ENCODE measurements at places on chromosomes 12 and 14.
A peak's percentile ranks its signal among the peaks of the same experiment; 100 is the strongest.

DNA sequence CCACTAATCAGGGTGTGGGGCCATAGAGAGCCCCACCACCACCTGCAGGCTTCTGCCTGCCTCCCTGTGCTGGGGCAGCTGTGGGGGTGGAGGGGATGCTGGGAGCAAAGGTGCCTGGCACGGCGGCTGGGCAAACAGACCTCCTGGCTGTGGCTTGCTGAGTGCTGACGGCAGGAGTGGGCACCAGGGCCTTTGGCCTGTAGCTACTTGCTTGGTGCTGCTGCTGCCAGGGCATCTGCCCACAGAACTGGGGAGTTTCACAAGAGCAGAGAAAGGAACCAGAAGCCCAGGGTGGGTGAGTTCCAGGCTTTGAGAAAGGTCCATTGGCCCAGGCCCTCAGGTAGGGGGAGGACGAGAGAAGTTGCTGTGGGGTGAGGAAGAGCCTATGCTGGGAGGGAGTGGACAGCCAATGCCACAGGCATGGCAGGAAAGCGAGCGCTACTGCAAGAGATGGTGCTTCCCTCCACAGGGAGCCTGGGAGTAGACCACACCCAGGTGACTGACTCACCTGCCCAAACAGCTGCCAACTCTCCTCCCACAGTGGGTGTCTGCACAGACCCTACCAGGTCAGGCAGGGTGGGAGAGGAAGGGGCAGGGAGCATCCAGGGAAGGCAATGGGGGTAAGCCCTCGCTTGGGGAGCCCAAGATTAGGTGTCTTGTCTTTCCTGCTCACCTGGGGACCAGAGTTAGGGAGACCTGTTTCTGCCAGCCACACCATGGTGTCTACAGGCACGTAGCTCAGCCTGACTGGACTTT, 39.0 kb upstream of the HDAC7 start:
- DNase-seq: no peak

DNA sequence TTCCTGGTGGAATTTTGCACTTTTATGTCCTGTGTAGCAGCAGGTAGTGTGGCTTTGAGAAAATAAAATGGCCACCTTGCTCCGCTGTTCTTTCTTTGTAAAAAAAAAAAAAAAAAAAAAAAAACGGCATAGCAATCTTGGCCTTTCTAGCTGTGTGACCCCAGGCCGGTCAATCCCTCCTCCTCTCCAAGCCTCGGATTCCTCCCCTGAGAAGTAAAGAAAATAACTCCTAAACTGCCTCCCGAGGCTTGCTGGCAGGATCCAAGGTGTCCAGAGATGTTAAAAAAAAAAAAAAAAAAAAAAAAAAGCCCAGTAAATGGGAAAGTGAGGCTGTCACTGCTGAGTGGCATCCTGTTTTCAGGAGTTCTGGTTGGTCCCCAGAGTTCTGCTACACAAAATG, 23.9 kb upstream of the MAP1LC3B2 start:
- DNase-seq: no peak

- DNase-seq: no peak
Observed at GRCh38 chr12:120103371-120103770, 13.2 kb downstream of the RAB35 start.

GRCh38 chr12:131133994-131134393, 180.3 kb downstream of the ADGRD1 start:
- DNase-seq: no peak

GRCh38 chr14:49480053-49480760, 106.0 kb downstream of the RPS29 start:
- DNase-seq: no peak

DNA sequence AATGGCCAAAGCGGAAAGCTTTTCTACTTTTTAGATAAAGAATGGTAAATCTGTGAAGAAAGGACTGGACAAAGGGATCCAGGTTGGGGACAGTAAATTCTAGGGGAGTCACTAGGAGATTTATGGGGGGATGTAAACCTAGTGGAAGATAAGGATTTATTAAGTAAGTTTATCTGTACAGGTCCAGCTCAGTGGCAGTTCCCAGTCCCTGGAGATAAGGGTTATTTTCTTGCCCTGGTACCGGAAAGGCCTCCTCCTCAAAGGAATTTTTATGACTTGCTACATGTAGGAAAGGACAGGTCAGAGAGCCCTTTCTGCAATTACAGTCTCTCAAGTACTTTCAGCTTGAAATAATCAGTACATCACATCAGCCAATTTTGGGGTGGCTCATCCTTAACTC, 72.6 kb upstream of the BICD1 start:
- no peak for DNase-seq

GRCh38 chr12:53870117-53870516, 68.5 kb upstream of the HOXC13 start:
- DNase-seq: no peak

- DNase-seq: no peak
Observed at GRCh38 chr12:10701131-10701681, 21.9 kb downstream of the YBX3 start.

DNA sequence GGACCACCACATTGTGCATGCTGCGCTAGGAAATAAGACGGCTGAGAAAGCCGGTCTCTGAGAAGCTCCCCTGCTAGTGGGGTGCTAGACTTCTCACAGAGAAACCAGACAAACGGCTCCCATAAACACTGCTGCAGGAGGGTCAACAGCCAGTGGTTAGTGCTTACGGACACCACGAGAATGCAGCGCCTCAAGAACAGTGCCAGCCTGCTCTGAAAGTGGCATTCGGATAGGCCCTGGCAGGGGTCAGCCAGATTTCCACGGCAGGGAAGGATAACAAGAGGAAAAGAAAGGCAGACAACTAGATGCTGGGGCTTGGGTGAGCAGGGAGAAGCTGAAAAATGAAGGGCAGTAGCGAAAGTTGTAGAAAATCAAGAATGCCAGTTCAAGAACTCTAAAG, 26.4 kb downstream of the PPTC7 start:
- no peak for DNase-seq

GRCh38 chr14:51277753-51278415, 37.8 kb downstream of the TMX1 start:
- no peak for DNase-seq

- no peak for DNase-seq
Observed at GRCh38 chr14:51501746-51502145, 150.0 kb upstream of the FRMD6 start.

- no peak for DNase-seq
Observed at GRCh38 chr12:120688527-120689071, 1.6 kb downstream of the MLEC start.

DNA sequence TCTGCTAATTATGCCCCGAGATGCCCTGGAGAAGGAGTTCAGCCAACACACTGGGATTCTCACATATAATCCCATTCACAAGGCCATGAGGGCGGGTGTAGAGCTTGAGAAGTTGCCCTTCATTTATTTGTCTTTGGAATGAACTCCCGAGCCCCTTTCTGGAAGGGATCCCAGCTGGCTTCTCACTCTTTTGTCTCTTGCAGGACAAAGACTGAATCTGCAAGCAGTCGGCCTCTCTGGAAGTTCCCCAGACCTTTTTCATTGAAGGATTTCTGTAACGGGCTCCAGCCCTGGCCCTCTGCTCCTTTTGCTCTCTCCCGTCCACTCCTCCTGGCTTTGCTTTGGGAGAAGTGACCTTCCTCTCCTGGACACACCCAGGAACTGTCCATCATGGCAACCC, 163.3 kb upstream of the SFSWAP start:
- no peak for DNase-seq

GRCh38 chr14:91858536-91859275, 8.6 kb downstream of the TC2N start:
- no peak for DNase-seq

- no peak for DNase-seq
Observed at GRCh38 chr12:86666316-86666715, 410.1 kb upstream of the MGAT4C start.

DNA sequence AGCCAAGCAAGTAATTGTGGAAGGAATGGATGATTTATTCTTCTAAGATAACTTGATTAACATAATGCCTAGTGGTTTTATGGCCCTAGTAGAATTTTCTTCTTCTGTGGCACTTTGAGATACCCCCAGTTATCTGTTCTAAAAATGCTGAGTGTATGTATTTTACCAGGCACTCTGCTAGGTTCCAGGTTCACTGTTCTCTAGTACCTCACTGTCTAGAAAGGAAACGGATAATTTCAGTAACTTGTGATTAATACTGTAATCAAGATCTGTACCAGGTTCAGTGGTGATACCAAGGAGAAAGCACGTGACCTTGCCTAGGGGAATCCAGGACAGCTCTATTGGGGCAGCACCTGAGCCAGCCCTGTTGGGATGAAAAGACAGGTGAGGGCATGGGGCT, 8.0 kb downstream of the ANO6 start:
- no peak for DNase-seq

GRCh38 chr12:111274777-111275176, 94.1 kb downstream of the PHETA1 start:
- DNase-seq: no peak

DNA sequence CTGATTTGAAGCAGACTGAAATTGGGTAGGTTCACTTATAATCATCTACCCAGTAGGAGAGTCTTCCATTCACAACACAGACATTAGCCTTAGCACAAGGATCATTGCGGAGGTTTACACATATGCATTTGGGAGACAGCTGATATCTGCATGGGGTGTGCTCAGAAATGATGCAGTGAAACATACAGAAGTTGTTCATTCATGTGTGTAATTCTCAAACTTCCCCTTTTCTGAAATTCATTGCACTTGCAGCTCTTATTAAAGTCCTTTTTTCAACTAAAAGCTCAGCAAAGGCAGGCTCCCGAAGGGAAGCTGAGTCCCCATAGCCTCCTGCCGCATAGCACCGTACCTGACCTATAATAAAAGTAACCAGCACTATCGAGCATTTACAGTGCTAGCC, 218.3 kb upstream of the CRY1 start:
- no peak for DNase-seq

DNA sequence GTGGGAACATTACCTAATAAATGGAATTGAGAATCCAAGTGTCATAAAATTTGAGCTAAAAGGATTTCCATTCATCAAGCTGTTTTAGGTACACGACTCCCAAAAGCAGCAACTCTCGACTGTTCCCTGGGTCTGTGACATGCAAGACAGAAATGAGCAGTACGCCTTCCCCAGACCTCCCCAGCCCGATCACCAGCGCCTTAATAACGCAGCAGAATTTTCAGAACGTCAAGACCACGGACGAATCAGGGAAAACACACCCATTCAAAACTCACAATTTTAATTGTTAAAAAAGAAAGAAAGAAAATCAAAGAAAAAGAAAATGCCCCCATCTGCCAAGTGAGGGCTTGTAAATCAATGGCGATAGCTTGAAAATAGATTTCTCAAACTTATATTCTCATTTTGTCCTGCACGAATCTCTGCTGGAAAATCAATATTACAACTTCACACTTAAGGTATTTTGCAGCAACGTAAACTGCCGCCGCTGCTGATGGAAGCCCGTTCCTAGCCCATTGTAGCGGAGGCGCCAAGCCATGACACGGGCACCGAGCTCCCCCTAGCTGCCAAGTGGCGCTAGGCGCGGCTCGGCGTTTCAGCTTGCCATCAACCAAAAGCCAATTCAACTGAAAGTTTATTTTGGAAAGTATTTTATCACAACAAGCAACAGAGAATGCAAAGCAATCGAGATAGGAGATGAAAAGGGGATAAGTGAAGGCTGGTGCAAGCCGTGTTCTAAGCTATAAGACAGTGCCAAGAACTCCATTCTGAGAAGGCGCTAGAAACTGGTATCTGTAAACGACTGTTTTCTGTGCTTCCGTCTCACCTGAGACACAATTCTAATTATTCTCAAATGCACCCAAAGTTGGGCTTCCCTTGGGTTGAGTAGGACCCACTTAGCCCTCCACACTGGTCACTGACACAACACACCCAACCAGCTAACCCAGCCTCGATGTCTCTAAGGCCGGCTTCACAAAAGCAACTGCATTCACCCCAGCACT, 5.5 kb downstream of the BCL11B start:
- peak; percentile 80 for DNase-seq

DNA sequence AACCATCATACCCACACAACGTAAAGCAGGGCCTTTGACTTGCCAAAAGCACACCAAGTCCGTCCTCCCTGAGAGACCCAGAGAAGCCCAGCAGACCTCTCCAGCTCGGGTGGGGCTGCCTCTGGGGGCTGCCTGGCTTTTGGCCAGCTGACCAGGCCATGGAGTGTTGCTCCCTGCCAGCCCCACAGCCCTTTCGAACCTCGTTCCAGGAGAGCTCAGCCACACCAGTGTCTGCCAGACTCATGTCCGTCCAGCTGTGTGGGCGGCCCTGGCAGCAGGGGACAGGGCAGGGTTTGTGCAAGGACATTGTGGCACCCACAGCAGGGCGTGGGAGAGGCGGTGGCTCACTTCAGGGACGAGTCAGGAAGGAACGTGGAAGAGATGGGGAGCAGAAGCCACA, 22.6 kb upstream of the IRF2BPL start:
- no peak for DNase-seq

DNA sequence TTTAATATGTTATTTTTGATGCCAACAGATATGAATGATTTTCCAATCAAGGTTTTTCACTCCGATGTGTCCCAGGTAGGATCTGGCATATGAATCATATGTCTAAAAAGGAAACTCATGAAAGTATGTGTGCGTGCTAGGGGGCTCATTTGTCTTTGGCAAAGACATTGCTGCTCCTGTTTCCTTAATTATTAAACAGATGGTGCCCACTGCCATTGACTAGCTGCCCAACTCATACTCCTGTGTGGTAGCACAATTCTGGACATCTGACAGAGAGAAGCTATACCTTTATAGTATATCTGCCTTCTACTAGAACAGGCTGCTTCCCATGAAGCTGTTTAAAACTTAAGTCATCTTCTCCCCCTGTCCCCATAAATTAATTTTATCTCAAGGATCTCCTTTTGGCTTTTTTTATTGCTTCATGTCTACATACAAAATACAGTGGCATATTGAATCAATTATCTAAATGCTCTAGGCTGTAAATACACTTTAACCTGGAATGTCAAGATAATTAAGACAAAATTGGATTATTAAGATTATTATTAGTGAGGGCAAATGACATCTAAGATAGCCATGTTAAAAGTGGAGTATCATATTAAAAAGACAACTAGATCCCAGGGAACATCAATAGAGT, 1.4 kb upstream of the PDE3A start:
- no peak for DNase-seq

DNA sequence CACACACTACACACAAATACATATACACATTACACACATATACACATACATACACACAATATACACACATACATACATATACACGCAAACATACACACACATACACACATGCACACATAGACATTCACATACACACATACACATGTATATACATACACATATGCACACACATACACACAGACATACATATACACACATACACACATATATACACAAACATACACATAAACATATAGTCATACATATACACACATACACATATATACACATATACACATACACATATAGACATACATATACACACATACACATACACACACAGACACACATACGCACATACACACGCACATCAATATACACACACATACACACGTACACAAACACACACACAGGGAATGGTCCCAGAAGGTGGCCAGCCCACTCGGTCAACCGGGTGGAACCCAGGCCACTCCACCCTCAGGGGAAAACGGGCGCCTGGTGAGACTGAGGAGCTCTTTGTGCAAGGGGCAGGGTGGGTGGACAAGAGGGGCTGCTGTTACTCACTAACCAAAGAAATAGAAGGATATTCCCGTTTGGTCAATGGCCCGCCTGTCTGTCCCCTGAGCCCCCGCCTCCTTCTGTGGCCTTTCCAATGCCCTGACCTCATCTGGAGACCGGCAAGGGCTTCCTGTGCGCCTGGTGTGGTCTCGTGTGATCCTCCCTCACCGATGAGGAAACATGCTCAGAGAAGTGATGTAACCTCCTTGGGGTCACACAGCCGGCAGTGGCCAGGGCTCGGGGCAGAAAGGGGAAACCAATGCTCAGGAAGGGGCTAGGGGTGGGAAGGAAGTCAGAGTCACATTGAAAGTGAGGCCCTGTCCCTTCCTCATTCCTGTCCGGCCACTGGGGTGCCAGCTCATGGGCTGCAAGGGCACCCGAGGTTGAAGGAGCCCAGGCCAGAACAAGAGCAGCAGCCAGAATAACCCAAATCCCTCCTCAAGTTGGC, 5.3 kb downstream of the TRPV4 start:
- DNase-seq: no peak
